ENCODE measurements at places on chromosomes 1 and 21. TPM values are rescaled to one million over a fixed set of nuclear protein-coding genes. Genes with fewer than 3 reads are reported as not detected.

HSD3B2 gene
- not detected for total RNA-seq

VPS13D gene
- 115 TPM for total RNA-seq

ADAM30 gene
- not detected for total RNA-seq

TNFSF18 gene
- not detected for total RNA-seq

Data from uterus (tissue), 4 donors.